Kasumi-1 (cell line): ENCODE measurements at places on chromosomes 16 and 17.

- peak; percentile 54 for DNase-seq
These were observed 2.8 kb upstream of the PRKAR1A start for GRCh38 chr17:68509141-68510057.

- peak; percentile 59 for DNase-seq
These were observed 38.1 kb downstream of the SOST start for GRCh38 chr17:43720311-43721060.

DNA sequence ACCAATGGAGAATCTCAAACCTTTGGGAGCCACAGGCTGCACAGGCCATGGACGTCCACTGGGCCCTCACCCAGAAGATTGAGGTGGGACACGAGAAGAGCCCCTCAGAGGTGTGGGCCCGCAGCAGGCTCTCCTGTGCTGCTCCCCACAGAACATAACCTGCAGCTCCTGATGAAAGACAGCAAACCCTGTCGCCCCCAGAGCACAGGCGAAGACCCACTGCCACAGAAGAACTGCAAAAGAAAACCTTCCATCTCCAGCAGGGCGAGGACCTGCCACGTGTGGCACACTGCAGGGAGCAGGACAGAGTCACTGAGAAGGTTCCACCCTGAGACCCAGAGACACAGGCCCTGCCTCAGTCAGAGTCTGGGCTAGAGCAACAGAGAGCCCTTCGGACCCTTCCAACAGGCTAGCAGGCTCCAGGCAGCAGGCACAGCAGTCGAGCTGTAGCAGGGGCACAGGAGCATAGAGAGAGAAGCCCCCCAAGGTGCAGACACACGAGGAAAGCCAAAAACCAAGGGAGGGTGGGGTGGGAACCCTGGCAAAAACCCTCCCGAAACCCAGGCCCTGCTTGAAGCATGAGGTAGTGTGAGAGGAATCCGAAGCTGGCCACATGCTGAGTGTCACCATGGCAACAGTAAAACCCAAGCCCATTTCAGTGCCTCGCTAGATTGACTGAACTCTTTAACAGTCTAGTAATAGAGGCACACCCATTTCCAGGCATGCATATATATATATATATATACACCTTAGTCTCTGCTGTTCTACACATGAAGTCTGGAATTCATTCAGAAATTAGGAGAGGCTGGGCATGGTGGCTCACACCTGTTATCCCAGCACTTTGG lies 60.0 kb upstream of the CHMP6 start:
- DNase-seq = no peak

- no peak for DNase-seq
These were observed 15.0 kb upstream of the SLC16A11 start for GRCh38 chr17:7058831-7059447.

- no peak for DNase-seq
These were observed 25.1 kb upstream of the MMP2 start for GRCh38 chr16:55453909-55454308.

- DNase-seq = no peak
These were observed 107.0 kb downstream of the CRLF3 start for GRCh38 chr17:30717291-30718098.

DNA sequence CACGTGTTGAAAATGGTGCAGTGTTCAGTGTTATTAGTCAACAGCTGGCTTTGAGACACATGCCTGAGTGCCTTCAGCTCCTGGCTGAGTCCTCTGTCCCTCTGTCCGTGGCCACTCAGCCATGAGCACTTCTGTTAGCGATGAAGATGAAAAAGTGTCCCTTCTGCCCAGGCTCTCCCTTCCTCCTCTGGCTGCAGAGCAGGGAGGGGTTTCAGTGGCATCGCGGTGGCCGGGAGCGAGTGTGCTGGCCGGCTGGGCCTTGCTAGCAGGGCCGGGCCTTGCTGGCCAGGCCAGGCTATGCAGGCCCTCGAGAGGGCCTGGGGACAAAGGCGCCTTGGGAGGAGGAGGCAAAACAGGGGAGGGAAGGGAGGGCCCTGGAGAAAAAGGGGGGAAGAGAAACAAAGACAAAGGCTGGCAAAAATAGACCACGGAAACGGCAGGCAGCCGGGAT lies 47.7 kb downstream of the CMIP start:
- no peak for DNase-seq

DNA sequence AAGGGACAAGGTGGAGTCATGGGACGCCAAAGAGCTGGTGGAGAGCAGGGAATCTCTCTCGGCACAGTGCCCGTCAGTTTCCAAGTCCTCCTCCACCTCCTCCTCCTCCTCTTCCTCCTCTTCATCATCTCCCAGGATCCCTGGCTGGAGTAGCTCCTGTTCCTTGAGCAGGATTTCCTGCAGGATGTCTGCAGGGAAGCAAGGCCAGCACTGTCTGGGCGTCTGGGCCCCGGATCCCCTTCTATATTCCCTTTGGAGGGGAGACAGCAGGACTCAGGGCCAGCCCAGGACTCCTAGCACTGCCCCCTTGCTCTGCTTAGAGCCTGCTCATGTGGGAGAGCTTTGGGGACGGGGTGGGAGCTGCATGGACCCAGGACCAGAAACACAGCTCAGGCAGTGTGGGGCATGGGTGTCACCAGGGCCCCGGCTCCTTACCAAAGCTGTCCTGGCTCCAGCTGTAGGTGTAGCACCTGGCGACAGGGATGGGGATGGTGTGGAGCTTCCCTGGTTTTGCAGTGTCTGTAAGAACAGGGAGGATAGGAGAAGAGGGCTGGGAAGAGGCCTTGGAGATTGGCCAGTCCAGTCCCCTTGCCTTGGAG lies 21.3 kb upstream of the PIK3R6 start:
- no peak for DNase-seq

GRCh38 chr16:84196727-84197394 lies 5.9 kb downstream of the ADAD2 start:
- DNase-seq = no peak

- no peak for DNase-seq
These were observed 3.8 kb upstream of the SAMD14 start for GRCh38 chr17:50133769-50134099.

DNA sequence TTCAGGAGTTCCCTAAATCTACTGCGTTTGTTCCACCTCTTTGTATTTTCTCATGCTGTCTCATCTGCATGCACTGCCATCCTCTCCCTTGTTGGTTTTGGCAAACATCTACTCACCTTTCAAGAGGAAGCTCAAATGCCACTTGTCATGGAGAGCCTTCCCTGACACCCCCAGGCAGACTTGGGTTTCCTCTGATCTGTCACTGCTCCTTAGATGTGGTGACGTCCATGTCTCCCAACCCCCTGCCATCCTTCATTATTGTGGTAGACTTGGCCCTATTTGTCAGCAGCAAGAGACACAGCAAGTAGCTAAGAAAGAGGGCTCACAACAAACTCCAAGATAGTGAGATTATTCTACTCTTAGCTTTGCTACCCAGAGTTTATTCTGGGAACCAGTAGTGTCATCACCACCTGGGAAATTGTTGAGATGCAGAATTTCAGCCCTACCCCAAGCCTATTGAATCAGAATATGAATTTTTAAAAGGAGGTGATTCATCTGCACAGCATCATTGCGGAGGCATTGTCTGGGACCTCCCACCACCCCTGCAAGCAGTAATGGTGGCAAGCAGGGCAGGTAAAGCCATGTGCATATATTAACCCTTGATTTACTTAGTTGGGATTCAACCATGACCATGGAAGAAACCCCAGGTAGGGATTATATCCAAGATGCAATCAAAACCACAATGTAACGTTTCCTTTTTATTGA lies 248.9 kb downstream of the SHISA9 start:
- no peak for DNase-seq

- DNase-seq = no peak
These were observed 59.7 kb upstream of the DHX40 start for GRCh38 chr17:59505610-59506276.

DNA sequence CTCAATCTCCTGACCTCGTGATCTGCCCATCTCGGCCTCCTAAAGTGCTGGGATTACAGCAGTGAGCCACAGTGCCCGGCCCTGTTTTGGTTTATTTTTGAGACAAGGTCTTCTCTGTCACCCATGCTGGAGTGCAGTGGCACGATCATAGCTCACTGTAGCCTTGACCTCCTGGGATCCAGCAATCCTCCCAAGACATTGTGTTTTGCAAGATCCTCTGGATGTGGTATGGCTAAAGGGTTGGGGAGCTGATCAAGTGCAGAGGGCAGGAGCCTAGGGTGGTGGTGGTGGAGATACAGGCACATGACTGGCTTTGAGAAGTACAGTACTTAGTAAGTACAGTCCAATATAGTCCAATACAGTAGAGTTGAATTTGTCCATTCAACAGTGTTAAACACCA lies 16.6 kb upstream of the TNS4 start:
- DNase-seq = no peak

GRCh38 chr16:71357681-71358080 lies 842 bp upstream of the CALB2 start:
- DNase-seq = no peak

GRCh38 chr16:68290450-68290849 lies 20.3 kb downstream of the SLC7A6OS start:
- DNase-seq = no peak

DNA sequence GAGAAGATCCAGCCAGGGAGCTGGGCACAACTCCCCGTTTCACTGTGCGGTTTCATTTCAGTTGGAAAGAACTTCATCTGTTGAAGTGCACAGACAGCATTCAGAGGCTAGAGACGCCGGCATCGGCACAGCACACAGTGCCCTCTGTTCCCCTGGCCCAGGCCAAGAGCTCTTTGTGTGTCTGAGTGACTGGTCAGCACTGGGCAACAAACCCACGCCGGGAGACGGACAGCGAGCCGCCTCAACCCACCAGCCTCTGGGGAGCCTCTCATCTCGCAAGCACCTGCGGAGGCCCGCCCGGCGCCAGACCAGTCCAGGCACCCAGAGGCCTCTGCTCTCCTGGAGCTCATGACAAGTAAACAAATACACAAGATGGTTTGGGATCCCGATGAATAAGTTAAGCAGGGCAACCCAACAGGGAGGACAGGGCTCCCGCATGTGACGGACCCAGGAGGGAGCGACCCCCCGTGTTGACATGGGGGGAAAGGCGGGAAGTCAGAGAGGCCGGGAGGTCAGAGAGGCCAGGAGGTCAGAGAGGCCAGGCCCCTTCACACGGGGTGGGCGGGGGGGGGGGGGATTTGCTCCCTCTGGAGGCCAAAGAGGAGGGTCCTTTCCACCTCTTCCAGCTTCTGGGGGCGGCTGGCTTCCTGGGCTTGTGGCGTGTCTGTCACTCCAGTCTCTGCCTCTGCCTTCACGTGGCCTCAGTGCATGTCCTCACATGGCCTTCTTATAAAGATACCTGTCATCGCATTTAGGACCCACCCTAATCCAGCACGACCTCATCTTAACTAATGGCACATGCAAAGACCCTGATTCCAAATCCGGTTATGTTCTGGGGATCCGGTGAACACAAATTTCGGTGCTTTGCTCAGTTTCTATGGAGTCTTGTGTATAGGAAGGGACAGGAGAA lies 25.8 kb upstream of the KLHDC4 start:
- no peak for DNase-seq

DNA sequence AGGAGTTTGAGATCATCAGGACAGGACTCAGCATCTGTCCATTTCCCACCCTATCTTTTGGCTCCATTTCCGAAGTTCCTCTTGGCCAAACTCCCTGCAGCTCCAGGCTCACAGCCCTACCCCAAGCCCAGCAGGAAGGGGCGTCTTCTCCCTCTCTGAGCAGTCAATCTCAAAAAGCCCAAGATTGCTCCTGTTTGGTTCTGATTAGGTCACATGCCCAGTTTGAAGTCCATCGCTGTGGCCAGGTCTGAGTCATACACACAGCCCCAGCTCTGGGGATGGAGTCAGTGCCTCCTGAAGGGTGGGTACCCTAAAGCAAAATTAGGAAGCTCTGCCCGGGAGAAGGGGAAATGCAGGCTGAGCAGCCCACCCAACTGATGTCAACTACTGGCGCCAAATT lies 23.9 kb downstream of the SNX20 start:
- DNase-seq = no peak

- DNase-seq = no peak
These were observed 35.3 kb downstream of the FAM20A start for GRCh38 chr17:68565661-68566441.

- no peak for DNase-seq
These were observed 115.3 kb downstream of the CEP112 start for GRCh38 chr17:66076546-66077190.

DNA sequence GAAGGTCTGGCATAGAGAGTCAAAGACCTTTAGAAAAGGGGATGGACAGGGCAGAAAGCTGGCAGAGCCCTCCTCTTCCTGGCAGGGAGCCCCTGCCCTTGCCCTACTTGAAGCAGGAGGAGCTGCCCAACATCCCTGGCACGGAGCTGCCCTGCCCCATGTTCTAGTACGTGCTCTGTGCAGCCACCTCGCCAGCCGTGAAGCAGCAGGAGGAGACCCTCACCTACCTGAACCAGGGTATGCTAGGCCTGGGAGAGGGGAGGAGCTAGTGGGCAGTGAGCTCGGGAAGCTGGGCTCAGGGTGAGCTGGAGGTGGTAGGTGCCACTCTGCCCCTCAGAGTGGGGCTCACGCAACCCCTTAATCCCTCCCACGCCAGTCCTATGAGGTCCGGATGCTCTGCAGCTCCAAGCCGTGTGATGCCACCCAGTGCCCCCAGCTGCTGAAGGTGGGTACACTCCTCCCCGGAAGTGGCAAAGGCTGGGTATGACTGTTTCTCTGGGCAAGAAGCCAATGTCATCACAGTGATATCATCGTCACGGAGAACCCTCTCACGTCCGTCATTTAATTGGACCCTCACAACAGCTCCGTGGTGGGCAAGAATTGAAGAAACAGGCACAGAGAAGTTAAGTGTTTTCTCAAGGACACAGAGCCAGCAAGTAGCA lies 12.7 kb upstream of the STAC2 start:
- DNase-seq = no peak

- DNase-seq = peak; percentile 50
These were observed 2.3 kb upstream of the SOX9 start for GRCh38 chr17:72118335-72119076.

DNA sequence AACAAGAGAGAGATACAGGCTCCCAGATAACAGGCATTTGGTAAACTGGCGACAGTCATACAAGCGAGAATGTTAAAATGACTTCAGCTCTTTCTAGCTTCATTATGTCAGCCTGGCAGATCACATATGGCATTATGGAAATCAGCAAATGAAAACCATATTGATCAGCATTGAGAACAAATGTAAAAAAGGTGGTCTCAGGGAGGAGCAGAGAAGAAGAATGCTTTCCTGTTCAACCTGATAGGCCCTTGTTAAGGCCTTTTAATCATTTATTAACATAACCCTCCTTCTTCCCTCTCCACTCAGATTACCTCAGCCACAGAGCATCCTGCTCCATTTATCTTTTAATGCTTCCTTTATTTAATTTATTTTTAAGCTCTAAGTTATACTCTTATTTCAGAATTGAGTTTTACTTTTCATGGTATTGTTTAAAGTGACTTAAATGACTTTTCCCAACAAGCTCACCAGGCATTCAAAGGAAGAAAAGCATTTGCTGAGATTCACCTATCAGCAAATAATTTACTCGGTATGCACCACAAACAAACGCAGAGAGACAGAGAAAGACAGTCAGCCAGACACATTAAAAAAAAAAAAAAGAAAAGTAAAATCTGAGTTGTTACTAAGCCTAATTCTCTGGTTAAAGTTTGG lies 243.9 kb upstream of the TBX2 start:
- no peak for DNase-seq

GRCh38 chr17:35214631-35215273 lies 20.6 kb upstream of the SLC35G3 start:
- DNase-seq = no peak
